ENCODE measurements at places on chromosomes 4 and X.

DNA sequence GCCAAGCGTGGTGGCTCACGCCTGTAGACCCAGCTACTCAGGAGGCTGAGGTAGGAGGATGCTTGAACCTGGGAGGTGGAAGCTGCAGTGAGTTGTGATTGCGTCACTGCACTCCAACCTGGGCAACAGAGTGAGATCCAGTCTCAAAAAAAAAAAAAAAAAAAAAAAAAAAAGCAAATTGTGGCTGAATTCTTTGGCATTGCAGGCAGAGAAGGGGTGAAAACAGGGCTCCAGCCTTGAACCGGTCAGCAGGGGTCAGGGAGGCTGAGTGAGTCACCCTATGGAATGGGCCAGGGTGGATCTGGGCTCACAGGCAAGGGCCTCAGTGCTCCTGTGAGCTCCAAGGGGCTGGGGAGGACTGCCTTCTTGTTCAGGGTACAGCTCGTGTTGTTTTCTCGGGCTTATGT is 13.2 kb upstream of the FAM3A start:
- DNase-seq = peak; percentile 17

DNA sequence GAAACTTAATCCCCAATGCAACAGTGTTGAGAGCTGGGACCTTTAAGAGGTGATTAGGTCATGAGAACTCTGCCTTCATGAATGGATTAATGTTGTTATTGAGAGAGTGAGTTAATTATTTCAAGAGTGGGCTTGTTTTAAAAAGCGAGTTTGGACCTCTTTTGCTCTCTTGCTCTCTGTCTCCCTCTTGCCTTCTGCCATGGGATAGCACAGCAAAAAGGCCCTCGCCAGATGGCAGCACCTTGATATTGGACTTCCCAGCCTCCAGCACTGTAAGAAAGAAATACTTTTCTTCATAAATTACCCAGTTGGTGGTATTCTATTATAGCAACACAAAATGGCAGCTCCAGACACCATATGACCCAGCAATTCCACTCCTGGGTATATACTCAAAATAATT is 7.0 kb upstream of the ATP6AP2 start:
- DNase-seq = no peak

DNA sequence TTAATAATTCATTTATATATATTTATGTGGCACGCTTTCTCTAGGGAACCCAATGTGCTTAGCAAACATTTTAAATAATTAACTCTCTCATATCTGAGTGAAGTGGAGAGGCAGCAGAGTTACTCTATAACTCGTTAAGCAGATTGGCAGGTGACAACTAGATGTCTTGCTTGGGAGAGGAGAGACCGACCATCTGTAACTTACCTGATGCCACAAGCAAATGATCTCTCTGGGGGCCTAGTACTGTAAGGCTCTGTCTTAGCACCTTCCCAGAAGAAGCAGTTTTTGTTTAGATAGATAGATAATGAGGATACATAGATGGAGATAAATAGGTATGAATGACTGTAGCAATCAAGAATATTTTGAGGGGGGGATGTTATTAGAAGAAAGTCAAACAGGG is 11.9 kb upstream of the SEL1L3 start:
- DNase-seq = no peak

DNA sequence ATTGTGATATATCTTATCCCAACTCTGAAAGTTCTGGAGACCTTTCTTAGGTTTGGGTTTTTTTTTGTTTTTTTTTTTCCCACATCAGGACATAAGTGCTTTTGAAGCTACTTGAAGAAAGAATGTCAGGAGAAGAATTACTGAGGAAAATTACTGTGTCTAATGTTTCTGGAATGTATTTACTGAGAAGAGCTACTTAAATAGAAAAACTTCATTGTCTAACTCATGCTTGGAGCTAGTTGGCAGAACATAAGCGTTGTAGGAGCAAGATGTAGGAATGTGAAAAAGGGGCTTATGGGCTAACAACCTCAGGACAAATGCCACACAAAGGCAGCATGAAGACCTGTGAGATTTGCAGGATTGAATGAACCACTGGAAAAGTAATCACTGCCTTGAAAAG is 166.6 kb upstream of the GLRA2 start:
- DNase-seq = peak; percentile 20

DNA sequence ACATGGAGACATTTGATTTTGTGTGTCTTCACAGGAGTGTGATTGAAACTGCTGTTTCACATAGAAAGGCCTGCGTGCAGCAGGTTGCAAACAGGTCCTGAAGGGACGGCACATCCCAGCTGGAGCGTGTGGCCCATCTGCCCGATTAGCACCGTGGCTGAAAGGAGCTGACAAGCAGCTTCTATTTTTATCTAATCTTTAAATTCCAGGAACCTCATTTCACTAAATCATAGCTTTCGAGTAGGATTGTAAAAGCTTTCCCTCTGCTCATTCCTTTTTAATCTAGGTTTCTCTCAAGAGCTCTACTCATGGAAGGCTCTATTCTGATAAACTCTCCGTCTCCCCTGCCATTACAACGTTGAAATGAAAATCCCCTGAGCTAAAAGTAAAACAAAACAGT is 106.8 kb downstream of the FSTL5 start:
- no peak for DNase-seq
